Activated naive CD4-positive, alpha-beta T cell treated with Interleukin-2 at 50 U/mL for 16 hours (primary cell): ENCODE measurements at places on chromosomes 3 and 15.

GRCh38 chr15:56754772-56755370 lies 21.6 kb upstream of the ZNF280D start:
- DNase-seq: no peak

- no peak for DNase-seq
Observed at GRCh38 chr15:89837134-89837829, 22.6 kb upstream of the ANPEP start.

DNA sequence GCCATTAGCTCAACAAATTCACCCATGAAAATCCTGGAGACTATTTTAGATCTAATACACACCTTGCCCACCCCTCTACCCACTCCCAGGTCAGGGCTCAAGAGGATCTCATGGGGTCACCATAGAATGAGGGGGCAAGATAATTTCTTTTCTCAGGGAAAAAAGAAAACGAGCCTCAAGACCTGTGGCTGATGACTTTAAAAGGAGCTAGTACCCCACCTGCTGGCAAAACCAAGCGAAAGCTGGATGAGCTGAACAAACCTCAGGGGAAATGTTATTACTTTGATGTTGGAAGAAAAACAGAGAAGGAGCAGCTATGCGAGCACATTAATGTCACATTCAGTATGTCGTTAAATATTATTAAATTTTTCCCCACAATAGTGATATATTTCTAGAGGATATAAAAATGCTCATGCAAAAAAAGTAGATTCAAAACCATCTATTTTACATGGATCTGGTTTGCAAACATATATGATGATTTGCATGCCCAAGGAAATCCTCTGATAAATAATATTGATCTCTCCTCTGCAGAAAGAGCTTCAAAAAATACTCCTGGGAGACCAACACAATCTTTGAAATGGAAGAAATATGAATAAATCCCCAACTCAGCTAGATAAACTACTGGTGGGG lies 37.7 kb downstream of the PLD1 start:
- DNase-seq: peak; percentile 45

- no peak for DNase-seq
Observed at GRCh38 chr3:32198714-32199113, 39.8 kb upstream of the CMTM8 start.

DNA sequence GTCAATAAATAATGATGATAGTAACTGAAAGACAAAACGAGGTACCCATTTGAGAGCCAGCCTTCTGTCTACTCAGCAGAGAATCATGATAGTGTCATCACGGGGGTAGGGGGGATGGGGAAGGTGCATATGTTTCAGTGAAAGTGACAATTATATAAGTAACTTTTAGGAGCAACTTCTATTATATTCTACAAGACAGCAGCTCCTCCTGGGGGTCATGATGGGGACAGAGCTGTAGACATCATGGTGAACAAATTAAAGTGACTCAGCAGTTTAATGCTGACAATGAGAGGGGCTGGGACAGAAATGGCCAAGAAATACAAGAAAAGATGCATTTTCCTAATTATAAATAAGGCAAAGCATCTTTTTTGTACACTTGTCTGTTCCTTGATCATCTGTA lies 11.8 kb downstream of the CAPN3 start:
- no peak for DNase-seq

GRCh38 chr15:70060214-70060992 lies 37.3 kb downstream of the TLE3 start:
- DNase-seq: no peak

- DNase-seq: no peak
Observed at GRCh38 chr3:190807719-190808375, 54.6 kb downstream of the GMNC start.

- DNase-seq: no peak
Observed at GRCh38 chr3:9316881-9317361, 45.9 kb upstream of the THUMPD3 start.

GRCh38 chr3:112675943-112676535 lies 35.1 kb upstream of the CCDC80 start:
- DNase-seq: no peak

DNA sequence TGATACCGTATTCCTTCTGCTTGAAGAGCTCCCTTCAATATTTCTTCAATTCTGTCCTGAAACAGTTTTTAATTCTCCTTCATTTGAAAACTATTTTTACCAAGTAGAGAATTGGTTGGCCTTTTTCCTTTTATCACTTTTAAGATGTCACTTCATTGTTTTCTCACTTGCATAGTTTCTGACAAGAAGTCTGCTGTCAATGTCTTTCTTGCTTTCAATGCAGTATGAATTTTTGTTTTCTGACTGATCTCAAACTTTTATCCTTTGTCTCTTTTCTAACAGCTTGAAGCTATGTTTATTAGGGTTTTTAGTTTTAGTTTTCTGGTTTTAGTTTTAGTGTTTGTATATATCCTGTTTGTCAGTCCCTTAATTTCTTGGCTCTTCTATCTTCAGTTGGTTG lies 364.8 kb upstream of the TPRG1 start:
- no peak for DNase-seq

DNA sequence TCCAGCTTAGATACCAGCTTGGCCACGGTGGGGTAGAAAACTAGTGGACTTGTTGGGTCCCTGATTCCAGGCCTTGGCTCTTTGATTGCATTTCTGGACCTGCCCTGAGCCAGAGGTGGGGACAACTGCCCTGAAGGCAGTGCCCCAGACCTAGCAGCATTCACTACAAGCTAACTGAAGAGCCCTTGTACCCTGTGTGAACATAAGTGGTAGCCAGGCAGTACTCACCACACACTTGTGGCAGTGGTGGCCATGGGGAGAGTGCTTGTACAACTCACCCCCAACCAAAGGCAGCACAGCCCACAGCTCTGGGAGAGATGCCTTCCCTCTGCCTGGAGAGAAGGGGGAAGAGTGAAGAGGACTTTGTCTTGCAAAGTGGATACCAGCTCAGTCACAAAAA lies 177.3 kb upstream of the NAALADL2 start:
- DNase-seq: no peak

GRCh38 chr3:160044121-160044520 lies 55.5 kb downstream of the IL12A start:
- no peak for DNase-seq

GRCh38 chr3:120407508-120408287 lies 43.1 kb downstream of the FSTL1 start:
- no peak for DNase-seq

GRCh38 chr3:46722443-46722842 lies 4.8 kb upstream of the PRSS50 start:
- DNase-seq: no peak

DNA sequence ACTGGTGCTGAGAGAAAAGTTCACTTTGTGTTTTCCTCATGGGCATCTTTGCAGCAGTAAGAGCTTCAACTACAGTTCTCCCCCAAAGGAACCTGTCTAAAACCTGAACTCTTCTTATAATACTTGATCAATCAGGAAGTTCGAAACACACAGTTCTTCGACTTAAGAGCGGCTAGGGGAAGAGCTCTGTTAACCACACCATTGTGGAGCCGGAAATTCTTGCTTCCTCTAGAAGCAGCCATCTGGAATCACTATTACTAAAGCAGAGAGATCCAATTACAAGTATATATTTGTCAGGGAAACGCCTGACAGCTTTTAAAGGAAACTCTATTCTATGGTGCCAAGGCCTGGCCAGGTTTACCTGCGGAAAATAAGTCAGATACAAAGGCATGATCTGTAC lies 337.3 kb upstream of the CBLB start:
- no peak for DNase-seq

DNA sequence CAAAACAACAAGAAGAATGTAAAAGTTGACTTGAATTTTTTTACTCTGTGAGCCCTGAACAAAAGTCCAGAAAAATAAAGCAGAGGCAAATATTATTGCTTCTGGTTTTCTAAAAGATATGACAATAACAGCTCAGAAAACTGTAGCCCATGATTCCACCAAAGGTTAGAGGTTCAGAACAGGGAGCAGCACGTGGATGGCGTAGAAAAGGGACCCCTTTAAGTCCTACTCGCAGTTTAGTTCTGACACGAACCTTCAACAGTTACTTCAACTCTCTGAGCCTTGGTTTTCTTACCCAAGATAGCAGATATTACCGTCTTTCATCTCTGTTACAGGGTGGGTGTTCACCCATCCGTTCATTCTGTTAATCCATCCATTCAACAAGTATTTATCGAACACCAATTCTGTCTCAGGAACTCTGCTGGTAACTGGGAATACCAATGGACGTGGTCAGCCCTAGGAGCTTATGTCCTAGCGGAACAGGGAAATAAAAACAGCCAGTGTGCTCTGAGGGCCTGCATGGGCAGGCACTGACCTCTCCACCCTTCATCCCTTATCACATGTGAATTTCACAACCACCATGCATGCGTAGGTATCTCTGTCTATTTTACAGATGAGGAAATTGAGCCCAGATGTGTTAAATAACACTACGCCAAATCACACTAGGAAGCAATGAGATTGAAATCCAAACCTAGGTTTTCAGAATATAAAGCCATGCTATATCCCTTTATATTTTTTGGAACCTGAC lies 274.2 kb upstream of the ICE2 start:
- DNase-seq: no peak

DNA sequence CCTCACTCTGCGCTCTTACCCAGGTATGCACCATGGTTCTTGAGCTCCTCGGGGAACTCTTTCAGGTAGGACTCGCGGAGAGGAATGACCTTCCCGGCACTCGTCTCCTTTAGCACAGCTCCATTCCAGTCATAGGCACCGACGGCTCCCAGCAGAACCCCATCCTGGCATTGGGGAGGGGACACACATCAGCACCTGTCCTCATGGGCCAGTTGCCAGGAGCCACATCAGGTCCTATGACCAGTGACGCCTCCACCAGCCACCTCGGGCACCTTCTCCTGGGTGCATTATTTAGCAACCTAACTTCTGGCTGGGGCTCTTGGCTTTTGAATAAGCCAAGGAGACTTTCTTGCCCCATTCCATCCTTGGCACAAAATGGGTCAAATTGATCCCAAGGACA lies 61.9 kb downstream of the FEM1B start:
- no peak for DNase-seq

GRCh38 chr3:172582712-172583111 lies 59.5 kb upstream of the TNFSF10 start:
- DNase-seq: no peak

DNA sequence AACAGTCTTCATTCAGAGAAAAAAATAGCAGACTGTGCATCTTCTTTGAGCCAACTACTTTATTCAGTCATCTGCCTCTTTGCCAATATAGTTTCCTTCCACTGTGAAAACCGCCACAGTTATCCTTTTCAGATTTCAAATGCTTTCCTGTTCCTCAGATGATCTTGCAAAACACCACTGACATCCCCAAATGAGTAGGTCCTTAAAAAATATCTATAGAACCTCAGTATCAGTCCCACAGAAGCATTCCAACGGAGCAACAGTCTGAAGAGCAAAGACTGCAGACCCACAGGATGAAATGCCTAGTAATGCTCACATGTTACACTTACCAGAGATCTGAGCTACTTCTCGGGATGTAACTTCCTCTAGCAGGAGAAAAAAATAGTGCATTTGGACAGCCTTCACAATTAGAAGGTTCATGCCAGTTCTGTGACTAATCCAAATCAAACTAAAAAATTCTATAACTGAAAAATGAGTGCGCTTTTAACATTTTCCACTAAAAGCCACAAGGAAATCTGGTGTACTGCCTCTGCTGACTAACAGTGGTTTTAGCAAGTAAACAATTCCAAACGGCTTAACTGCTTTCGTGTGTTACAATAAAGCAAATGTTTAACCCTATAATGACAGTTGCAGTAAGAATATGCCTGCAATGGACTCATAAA lies at the start of gene ANKRD28:
Gene ANKRD28, minus strand, starts transcription at position 338 of the 662 bp plus-strand sequence. CDS start 1,458 bp downstream, outside the sequence.
- no peak for DNase-seq

DNA sequence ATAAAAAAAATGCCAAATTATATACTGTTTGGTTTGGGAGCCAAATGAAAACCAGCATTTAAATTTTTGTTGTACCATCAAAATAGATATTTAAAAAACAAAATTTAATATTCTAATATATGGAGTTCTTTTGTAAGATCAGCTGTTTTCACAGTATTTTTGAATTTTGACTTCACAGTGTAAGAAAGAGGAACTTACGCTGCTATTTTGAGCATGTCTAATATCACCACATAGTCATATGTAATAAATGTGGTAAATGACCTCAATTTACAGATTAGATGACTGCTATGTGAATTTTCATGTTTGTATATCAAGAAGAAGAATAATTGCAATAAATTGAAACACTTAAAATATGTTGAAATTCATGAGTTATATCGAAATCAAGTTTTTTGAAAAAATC lies 189.6 kb downstream of the ARRDC4 start:
- no peak for DNase-seq

- no peak for DNase-seq
Observed at GRCh38 chr3:2765002-2765579, 345.1 kb downstream of the IL5RA start.

DNA sequence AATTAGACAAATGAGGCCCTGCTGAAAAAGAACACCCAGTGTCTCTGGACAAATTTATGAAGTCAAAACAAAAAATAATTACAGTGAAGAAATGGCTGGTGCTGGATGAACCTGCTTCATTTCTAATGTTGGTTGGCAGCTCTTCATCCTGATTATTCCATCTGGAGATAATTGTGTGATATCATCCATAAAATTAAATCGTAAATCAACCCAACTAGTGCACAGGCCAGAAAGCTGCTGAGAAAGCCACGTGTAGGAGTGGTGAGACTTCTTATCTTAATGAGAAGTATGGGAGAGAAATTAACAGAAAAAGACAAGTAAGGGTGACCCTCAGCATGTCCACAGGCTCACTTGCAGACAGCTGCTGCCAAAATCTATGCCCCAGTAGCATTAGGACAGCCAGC lies 465.2 kb upstream of the TGFBR2 start:
- DNase-seq: no peak

DNA sequence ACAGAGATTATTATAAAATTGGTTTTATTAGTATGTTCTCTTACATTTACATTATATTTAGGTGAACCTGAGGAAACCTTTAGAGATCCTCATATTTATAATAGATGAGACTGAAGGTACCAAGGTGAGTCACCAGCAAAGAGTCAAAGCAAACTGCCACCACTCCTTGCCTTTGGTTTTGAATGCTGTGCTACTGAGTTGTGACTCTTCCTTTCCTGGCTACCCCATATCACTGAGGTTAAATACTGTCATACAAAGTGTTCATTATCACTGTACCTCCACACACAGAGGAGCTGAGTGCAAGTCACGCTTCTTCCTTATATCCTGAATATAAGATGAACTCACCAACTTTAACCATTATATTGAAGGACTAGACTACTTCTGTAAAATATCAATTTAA lies 168.2 kb downstream of the CBLB start:
- peak; percentile 7 for DNase-seq
